Activated CD4-positive, alpha-beta T cell treated with anti-CD3 and anti-CD28 coated beads for 1 hour (primary cell): ENCODE measurements at places on chromosomes 4 and X.

DNA sequence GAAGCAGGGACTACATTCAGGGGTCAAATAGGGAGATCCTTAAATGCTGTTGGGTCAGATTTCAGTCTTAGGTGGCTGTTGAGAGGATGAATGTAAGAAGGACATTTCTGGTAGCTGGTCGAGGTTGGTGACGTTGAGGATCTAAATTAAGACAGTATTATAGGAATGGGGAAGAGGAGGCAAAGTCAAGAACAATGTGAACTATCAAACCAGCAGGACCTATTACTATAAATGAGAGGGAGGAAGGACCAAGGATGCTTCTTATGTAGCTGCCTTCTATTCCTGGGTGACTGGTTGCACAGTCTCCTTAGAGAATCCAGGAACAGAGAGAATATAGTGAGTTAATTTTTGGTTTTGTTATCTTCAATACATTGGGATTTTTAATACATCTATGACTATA is 118.5 kb upstream of the BMPR1B start:
- DNase-seq: no peak

- no peak for DNase-seq
Measured at GRCh38 chrX:19630776-19631707, 115.7 kb upstream of the MAP3K15 start.

- DNase-seq: no peak
Measured at GRCh38 chrX:130691576-130691975, 211.4 kb downstream of the ENOX2 start.

DNA sequence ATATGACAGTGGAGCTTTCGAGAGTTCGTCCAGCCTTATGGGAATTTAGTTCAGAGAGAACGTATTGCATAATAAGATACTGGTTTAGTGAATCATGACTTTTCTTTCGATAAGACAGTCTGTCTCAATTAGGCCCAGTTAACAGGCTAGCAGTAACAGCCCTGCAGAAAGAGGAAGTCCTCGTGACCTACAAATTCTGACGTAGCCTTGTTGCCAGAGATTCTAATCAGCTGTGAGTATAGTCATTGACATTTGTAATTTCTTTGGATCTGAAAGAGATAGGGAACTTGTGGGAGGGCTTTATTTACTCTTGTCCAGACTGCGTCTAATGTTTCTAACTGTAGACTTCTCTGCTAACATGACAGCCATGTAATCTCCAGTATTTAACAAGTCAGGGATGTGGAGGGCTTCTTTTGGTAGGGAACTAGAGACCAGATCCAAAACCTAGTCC is 15.8 kb downstream of the ART3 start:
- no peak for DNase-seq

- DNase-seq: no peak
Measured at GRCh38 chr4:78551420-78552351, at the start of gene ANXA3. Gene ANXA3, plus strand, starts transcription at chr4:78551770. Its CDS starts 2,704 bp downstream, at chr4:78554474.

GRCh38 chrX:10157543-10157942 is 768 bp downstream of the CLCN4 start:
- DNase-seq: no peak

- DNase-seq: peak; percentile 90
Measured at GRCh38 chrX:1391370-1391706, 575 bp downstream of the SLC25A6 start.

DNA sequence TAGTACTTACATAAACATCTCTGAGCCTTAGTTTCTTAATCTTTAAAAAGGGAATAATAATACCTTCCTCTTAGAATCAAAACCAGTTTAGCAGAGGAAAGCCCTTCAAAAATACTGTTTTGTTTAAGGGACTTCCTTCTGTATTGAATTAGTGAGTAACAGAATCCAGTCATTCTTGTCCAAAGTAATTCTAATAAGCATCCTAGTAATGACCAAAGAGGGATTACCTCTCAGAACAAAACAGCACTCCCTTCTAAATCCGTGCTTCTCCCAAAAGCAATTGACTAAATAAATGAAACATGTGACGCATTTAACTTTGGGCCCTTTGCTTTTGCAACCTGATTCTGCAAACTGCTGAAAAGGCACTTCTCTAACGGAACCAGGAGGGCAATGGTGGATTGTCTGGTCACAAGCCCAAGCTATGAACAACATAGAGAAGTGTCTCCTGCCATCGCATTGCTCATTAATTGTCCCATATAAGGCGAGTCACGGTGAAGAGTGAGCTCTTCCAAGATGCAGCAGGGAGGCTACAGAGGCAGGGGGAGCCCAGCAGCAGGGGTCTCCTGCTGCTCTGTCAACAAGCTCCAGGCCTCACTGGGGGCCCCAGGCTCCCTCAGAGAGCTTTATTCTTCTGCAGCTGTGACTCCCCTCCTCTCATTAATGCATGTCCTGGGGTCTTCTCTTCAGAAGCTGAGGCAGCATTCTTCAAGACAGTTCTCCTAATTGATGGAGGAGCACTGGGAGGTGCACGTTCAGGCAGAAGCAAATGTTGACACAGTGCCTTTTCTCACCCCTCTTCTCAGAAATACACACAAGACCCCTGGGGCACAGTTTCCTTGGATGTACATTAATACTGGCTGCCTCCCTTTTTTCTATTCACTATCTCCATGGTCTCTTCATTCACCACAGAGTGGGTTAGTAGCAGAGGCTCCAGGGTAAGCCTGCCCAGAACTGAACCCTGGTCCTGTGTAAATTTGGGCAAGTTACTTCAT is 419.6 kb upstream of the RASGEF1B start:
- DNase-seq: no peak

DNA sequence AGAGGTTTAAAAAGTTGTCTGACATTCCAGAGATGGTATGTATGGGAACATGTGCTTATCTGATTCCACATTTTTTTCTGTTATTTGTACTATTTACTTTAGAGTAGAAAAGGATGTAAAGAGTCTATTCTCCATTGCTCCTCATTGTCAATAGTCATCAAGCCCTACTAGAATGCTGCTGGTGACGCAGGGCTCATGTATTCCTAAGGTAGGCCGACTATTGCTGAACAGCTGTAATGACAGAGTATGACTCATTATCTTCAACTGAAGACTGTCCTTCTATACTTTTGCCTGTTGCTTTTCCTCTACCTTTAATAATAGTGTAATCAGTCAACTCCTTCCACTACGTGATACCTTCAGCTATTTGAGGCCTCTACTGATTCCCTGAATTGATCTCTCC is 509.1 kb upstream of the NR3C2 start:
- DNase-seq: no peak

GRCh38 chrX:119565107-119565663 is at the start of gene STEEP1:
Gene STEEP1, minus strand, starts transcription at chrX:119565409. Its CDS starts 54 bp downstream, at chrX:119565355.
- DNase-seq: peak; percentile 78

GRCh38 chr4:103095080-103095479 is 4.6 kb downstream of the BDH2 start:
- no peak for DNase-seq

GRCh38 chrX:78759081-78759480 is 11.6 kb downstream of the LPAR4 start:
- DNase-seq: no peak

GRCh38 chr4:40502934-40503333 is 126.7 kb downstream of the RBM47 start:
- DNase-seq: no peak

GRCh38 chr4:92066485-92066884 is 237.3 kb upstream of the GRID2 start:
- DNase-seq: no peak

- no peak for DNase-seq
Measured at GRCh38 chr4:166481055-166481454, 608.0 kb downstream of the TLL1 start.

DNA sequence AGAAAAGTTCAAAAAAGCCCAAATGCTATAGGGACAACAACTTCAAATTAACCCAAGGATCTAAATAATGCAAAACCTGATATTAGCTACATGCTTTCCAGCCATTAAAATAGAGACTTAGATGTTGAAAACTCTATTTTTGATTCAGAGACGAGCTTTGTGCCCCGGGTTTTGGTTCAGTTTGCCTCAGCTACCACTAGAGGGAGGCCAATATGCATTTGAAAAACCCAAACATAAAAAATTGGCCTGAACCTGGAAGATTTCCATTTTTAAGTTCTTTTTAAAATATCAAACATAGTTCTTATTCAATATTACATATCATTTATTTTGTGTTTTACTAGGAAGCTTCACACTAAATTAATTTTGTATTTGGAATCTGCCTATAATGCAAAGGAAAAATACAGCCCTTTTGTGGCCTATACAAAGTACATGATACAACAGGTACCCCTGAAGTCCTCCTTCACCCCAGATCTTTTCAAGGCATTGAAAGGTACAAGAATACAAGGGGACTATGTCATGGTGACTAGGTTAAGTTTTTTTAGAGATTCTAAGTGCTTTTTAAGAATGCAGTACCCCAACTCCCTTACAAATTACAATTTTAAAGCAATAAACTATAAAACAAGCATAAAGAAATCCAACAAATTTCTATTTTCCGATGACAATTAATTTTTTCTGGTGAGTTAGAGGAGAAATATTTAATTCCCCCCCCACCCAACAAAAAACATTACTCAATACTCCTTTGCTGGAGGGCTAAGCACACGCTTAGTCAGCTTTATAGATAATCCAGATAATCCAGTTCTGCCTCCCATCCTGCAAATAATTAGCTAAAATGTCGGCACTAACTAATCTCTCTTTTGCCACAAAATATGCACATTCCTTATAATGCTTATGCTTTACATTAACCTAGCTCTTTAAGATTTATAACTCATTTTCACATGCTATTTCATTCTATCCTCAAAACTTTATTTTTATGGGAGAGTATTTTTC is 97.7 kb upstream of the PTPN13 start:
- no peak for DNase-seq

DNA sequence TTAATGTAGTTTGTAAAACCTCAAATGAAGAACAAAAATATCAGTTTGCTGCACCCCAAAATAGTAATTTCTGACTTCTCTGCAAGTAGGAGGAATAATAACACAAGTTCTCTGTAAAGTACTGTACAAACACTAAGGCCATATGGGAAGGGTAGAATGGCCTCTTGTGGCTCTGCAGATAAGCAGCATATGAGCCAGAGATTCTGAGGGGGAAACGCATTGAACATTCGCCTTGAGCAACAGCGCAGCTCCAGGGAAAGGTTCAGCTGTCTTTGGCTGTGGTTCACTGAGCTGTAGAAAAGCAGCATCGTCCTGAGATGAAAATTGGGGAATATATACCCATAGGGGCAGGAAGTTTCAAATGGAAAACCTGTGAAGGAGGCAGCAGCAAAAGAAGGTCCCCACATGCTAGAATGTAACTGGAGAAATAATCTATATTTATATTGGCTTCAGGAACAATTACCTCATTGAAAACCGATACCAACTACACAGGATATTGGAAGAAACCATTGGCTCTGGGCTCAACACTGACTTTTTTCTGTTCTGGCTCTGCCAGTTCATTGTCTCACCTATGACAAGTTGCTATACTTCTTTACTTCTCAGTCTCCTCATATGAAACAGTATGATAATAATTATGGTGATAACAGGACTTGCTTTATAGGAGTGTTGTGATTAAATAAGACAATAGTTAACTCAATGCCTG is 357.6 kb upstream of the CPEB2 start:
- DNase-seq: no peak

DNA sequence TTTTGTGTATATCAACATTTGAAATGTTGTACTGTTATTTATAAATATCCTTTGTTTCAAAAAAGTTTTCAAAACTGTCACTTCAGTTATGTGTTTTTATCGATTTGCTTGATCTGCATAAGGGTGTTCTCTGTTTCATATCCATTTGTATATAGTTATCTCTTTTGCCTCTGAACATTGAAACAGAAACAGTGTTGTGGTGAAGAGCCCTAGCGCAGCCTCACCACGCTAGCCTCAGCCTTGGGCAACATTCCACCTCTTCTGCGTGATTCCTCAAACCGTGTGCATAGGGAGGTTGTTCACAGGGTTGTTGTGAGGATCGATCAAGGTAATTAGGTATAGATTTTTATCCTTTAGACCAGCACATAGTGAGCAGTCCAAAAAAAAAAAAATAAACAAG is 287.0 kb upstream of the GALNT7 start:
- DNase-seq: no peak

DNA sequence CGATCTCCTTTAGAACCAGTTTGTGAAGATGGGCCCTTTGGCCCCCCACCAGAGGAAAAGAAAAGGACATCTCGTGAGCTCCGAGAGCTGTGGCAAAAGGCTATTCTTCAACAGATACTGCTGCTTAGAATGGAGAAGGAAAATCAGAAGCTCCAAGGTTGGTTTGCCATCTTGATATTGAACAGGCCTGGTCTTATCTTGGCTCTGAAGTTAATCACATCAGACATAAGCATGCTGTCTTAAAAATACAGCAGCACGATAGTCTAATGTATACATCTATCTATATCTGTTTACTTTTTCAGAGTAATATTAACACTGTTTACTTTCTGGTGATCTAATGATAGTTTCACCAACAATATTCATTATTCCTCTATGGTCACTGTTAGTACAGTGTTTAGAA is 129.8 kb downstream of the PTTG2 start:
- no peak for DNase-seq

DNA sequence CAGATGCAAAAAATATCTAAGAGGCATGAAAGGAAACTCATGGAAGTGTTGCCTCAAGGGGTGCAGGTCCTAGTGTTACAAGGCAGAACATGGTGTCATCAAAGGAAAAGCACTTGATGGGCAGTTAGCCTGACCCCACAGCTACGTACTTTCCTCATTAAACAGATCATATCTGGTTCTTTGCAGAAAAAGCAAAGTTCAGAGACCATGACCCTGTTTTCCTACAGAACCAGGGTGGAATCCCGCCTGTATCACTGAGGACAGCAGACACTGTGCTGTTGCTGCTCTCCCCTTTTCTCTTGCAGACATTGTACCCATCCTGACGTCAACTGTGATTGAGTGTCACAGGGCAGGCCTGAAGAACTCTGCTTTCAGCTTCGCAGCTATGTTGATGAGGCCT is 91.7 kb downstream of the RFC1 start:
- no peak for DNase-seq

- DNase-seq: no peak
Measured at GRCh38 chrX:65695849-65696449, 28.5 kb downstream of the MSN start.

GRCh38 chr4:1169691-1170096 is 2.7 kb downstream of the SPON2 start:
- DNase-seq: no peak

- no peak for DNase-seq
Measured at GRCh38 chr4:1807332-1807777, 14.3 kb downstream of the FGFR3 start.

- no peak for DNase-seq
Measured at GRCh38 chrX:128676651-128677050, 624.4 kb upstream of the ACTRT1 start.

DNA sequence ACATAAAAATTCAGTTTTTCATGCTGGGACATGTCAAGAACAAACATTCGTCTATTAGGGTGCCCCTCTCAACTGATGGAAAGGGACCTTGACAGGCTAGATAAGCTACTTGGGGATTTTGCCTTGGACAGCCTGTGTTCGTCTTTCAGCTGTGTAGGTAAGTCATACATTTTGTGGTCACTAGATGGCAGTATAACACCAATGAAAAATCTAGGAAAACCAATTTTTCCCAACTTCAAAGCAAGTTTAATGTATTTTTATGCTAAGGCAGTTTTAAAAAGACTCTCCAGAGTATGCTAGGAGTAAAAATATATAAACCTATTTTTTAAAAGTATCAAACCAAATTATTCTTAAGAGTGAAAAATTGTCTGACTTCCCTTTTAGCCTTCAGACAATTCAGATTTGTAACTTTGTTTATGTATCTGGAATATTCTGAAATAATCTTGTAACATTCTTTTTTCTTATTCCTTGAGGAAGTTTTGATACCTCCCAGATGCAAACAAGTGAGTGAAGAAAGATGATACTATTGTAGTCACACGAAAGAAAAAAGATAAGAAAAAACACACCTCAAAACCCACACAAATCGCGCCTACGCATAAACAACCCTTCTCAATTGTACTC is 158.3 kb downstream of the CPE start:
- DNase-seq: no peak
